ENCODE measurements at places on chromosomes 2 and 18.
A peak's percentile ranks its signal among the peaks of the same experiment; 100 is the strongest.

DNA sequence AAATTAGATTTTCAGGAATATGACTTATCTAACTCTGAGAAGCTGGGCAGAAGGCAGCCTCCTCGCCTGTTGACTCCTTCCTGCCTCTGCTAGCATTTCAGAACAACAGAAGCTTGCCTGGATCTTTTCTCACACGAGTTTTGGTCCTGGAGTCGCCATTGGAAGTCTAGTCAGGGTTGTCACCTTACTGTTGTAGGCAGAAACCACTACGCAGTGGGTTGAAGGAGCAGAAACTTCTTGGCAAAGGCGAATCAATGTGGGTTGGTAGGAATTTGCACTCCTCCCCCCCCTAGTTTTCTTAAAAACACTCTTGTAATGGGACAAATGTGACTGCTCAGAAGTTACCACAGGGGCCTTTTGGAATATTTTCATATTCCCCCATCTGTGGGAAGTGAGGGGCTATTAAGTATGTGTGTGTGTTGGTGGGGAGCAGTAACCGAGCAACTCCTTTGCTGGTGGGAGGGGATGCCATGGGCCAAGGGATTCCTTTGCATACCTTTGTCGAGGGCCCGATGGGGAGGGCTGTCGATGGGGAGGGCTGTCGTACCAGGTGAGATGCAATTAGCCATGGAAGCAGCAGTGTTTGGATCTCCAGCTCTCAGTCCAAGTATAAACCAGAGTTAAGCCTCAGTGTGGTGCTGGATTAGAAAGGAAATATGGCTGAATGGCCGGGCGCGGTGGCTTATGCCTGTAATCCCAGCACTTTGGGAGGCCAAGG, 117.4 kb downstream of the FMNL2 start:
- no peak for DNase-seq

GRCh38 chr2:177042311-177042710, 170.3 kb upstream of the HNRNPA3 start:
- DNase-seq, result no peak

DNA sequence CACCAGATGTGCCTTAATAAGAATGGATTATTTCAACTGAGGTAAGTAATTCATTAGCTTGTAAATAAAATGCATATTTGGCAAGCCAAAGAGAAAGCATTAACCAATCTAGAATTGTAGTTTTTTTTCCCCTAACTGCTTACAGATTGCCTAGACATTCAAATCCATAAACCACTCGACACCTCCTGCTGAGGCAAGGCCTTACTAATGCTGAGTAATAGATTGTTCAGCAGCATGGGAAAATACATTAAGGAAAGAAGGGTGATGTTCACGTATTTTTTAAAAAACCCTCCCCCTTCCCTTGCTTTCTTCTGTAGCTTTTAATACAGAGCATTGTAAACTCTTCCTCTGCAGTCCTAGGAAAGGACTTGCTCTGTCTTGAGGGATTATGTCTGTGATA, 17.0 kb upstream of the LINC00305 start:
- no peak for DNase-seq

DNA sequence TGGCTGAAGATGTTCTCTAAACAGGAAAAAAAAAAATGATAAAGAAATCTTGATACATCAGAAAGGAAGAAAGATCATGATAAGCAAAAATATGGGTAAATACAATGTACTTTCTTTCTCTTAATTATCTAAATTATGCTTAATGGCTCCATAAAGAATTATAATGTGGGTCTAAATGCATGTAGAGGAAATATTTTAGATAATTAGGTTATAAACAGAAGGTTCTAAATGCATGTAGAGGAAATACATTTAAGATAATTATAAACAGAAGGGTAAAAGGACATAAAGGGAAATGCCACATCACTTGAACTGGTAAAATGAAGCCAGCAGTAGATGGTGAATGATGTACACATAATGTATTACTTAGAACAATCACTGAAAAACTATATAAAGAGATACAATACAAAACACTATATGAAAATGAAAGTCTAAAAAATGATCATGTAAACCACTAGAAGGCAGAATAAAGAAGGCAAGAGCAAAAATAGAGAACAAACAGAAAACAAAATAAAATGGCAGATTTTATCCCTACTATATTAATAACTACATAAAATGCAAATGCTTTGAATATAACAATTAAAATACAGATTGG, 308.4 kb upstream of the CDH2 start:
- DNase-seq, result no peak

- peak; percentile 29 for DNase-seq
Observed at GRCh38 chr18:79572848-79573451, 106.7 kb upstream of the CTDP1 start.

GRCh38 chr18:2880473-2880872, 33.7 kb downstream of the EMILIN2 start:
- DNase-seq, result no peak

GRCh38 chr18:39624961-39625360, 2059.4 kb upstream of the CELF4 start:
- DNase-seq, result no peak

DNA sequence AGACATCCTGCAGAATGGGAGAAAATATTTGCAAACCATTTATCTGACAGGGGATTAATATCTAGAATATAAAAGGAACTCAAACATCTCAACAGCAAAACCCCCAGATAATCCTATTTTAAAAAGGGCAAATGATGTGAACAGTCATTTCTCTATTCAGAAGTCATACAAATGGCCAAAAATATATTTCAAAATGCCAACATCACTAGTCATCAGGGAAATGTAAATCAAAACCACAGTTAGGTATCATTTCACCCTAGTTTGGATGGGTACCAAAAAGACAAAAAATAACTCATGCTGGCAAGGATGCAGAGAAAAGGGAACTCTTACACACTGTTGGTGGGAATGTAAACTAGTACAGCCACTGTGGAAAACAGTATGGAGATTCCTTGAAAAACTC, 70.0 kb downstream of the TBR1 start:
- no peak for DNase-seq

DNA sequence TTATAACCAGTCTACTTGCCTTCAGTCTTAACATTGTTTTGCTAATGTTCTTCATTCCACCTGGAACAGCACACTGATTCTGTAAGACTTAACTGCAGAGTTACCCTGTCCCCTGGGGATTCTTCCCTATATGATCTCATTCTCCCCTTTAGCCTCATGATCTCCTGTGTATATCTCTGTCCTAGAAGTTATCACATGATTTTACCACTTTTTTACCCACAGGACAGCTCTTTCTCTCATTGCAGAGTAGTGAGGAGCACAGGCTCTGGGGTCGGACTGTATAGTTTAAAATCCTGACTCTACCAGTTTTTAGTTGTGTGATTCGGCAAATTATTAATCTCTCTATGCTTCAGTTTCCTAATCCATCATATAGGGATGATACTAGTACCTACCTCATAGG, 14.2 kb upstream of the EXOC6B start:
- DNase-seq, result no peak

DNA sequence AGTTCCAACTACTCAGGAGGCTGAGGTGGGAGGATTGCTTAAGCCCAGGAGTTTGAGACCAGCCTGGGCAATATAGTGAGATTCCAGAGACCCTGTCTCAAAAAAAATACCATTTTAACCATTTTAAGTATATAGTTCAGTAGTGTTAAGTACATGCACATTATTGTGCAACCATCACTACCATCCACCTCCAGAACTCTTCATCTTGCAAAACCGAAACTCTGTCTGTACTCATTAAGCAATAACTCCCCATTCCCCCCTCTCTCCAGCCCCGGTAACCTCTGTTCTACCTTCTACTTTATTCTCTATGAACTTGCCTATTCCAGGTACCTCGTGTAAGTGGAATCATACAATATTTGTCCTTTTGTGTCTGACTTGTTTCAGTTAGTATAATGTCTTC, 86.4 kb downstream of the GFPT1 start:
- no peak for DNase-seq

- DNase-seq, result no peak
Observed at GRCh38 chr2:45765728-45766254, 114.3 kb downstream of the PRKCE start.

GRCh38 chr2:179454443-179455171, 190.0 kb upstream of the SESTD1 start:
- no peak for DNase-seq

- DNase-seq, result peak; percentile 60
Observed at GRCh38 chr2:65431421-65432226, 775 bp downstream of the SPRED2 start.

- no peak for DNase-seq
Observed at GRCh38 chr18:74546751-74547530, 12.6 kb downstream of the CNDP1 start.

DNA sequence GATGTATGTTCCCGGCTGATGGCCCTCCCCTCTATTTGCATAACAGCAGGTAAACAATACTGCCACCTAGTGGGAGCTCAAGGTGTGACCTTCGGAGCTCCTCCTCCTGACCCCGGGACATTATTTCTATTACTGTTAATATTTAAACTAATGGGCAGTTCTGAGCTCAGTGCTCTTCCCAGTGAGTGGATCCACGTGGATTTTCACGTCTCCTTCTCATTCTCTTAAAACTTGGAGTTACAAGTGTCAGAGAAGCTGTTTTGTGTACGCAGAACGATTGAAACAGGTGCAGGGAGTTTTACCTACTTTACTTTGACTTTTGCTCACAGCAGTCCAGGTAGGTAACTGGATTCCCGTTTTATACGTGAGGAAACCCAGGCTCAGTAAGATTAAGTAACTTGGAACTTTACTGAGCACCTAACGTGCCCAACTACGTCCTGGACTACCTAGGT, 127.3 kb downstream of the PRKCE start:
- DNase-seq, result peak; percentile 65

DNA sequence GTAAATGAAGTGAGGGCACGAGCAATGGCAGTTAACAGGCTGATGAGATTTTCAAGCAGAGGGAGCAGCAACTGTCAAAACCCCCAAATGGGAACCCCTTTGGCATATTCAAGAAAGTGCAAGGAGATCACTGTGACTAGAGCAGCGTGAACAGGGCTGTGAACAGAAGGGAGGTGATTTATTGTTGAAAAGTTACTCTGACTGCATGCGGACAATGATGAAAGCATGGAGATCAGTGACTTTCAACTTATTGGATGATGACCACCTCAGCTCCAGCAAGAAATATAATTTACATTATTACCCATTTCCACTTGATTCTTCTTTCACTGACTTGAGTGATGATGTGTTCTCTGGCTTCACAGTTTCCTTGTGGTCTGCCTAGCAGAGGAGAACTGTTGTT, 187.8 kb upstream of the BOD1L2 start:
- no peak for DNase-seq

- DNase-seq, result no peak
Observed at GRCh38 chr2:12533337-12534005, 183.3 kb upstream of the TRIB2 start.

DNA sequence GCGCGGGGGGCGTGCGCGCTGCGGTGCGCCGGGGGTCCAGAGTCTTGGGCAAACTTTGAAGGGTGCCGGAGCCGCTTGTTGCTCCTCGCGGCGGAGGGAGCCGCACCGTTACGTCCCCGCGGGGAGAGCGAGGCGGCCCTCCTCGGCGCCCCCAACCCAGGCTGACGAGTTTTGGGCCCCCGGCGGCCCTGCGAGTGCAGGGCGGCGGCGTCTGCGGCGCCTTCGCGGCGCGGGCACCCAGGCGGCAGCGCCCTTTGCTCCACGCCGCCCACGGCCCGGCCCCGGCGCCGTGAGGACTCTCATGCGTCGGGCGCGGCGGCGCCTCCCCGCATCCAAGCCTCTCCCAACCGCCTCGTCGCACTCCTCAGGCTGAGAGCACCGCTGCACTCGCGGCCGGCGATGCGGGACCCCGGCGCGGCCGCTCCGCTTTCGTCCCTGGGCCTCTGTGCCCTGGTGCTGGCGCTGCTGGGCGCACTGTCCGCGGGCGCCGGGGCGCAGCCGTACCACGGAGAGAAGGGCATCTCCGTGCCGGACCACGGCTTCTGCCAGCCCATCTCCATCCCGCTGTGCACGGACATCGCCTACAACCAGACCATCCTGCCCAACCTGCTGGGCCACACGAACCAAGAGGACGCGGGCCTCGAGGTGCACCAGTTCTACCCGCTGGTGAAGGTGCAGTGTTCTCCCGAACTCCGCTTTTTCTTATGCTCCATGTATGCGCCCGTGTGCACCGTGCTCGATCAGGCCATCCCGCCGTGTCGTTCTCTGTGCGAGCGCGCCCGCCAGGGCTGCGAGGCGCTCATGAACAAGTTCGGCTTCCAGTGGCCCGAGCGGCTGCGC, 814 bp downstream of the FZD7 start:
- peak; percentile 27 for DNase-seq

DNA sequence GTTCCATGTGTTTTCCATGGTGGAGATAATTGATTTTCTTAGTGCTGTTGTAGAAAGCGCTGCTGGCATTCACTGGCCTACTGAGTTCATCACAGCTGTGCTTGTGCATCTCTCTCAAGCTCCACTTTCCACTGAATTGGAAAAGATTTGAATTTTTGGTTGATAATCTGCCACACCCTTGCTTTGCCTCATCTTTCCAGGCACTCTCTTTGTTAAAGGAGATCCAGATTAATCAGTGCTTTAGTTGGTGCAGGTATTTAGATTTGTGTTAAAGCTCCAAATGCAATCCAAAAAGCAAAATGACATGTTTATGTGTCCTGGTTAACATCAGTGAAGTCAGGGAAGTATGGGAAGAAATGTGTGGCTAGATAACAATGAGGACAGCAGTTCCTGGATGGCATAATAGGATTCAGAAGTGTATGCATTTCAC, 2.7 kb upstream of the COL3A1 start:
- no peak for DNase-seq

- DNase-seq, result no peak
Observed at GRCh38 chr2:167822690-167823465, 424.5 kb downstream of the STK39 start.

DNA sequence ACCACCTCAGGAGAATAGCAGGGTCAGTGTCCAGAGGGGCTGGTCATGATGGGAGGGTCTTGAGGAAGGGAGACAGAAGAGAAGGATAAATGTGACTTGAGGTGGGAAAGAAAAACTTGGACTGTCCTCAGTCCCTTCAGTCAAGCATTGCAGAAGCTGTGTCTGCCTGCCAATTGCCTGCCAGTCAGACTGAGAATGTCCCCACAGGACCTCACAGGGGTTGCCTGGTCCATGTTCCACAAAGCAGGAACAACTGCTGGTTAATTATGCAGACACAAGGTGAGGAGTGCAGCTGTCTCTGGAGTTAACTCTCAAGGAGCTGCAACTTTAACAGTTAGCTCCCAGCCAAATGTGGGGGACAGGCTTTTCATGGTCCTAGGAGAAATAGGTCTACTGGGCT, 75.7 kb downstream of the TRIM43 start:
- no peak for DNase-seq

DNA sequence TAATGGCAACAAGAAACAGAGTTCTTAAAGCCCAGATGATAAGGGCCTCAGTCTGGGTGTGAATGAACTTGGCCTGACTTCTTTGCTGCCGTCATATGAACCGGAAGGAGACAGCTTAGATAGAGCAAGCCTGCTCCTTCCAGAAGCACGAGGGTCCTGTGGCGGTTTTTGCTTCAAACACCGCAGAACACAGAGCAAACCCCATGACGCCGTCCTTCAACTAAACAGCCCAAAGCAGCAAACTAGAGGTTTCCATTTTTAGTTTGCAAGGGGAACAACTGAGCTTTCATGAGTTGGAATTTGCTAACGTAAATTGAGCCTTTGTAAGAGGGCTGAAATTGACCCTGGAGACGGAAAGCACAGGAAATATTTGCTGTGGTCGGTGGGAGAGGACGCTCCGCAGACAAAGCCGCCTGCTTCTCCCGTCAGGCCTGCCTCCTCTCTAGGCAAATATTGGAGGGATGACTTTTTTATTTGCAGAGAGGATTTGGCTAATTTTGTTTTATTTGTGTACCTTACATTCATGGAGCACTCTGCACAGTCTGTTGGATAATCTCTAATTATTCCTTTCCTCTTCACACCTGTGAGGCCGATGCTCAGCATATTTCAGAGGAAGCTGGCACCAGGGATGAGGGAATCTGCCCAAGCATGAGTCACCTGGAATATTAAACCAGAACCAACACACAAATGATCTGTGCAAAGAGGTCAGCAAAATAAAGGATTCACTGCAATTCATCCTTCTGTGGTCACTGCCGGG, 134.0 kb upstream of the NCK2 start:
- no peak for DNase-seq
